ENCODE measurements at places on chromosomes 6 and 20. TPM values are rescaled to one million over a fixed set of nuclear protein-coding genes. Genes with fewer than 3 reads are reported as not detected.

DNA sequence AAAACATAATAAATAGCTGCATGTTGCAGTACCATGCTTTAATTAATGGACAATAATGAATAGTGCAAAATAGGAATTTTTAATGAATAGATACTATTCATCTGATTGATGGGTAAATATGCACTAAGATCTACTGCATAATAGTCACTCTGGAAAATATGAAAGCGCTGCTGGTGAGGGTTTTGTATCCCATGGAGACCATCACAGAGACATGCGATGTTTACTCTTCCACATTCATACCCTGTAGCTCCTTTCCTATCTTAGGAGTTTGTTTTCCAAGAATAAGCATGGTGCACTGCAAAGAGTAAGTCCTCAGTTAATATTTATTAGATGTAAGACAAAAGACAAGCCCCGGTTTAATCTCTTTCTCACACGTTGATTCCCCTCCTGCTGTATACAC lies 81.4 kb downstream of the NRSN1 start:
- H3K27ac ChIP-seq, result no peak overlapping the region
- no peaks in the 10 kb centered on the region for H3K36me3 ChIP-seq
- no peaks in the 10 kb centered on the region for H3K4me1 ChIP-seq
- no peaks in the 10 kb centered on the region for H3K27me3 ChIP-seq
- DNase-seq, result no peak

GRCh38 chr6:54897462-54898189 lies 51.1 kb downstream of the FAM83B start:
- H3K4me1 ChIP-seq, result peaks cover 2% of the 10 kb centered on the region
- H3K4me3 ChIP-seq, result no peak overlapping the region
- H3K36me3 ChIP-seq, result no peaks in the 10 kb centered on the region
- no peak for DNase-seq
- no peaks in the 10 kb centered on the region for H3K27me3 ChIP-seq

- no peak for DNase-seq
- peaks cover 7% of the 10 kb centered on the region for H3K36me3 ChIP-seq
- H3K27me3 ChIP-seq, result no peaks in the 10 kb centered on the region
- H3K27ac ChIP-seq, result no peak overlapping the region
- no peaks in the 10 kb centered on the region for H3K4me1 ChIP-seq
- H3K4me3 ChIP-seq, result no peak overlapping the region
Observed at GRCh38 chr6:558089-558488, 98.8 kb downstream of the HUS1B start.

Gene HLA-DRA
- total RNA-seq, result 0.17 TPM
